ENCODE measurements at places on chromosomes 1 and 21.

DNA sequence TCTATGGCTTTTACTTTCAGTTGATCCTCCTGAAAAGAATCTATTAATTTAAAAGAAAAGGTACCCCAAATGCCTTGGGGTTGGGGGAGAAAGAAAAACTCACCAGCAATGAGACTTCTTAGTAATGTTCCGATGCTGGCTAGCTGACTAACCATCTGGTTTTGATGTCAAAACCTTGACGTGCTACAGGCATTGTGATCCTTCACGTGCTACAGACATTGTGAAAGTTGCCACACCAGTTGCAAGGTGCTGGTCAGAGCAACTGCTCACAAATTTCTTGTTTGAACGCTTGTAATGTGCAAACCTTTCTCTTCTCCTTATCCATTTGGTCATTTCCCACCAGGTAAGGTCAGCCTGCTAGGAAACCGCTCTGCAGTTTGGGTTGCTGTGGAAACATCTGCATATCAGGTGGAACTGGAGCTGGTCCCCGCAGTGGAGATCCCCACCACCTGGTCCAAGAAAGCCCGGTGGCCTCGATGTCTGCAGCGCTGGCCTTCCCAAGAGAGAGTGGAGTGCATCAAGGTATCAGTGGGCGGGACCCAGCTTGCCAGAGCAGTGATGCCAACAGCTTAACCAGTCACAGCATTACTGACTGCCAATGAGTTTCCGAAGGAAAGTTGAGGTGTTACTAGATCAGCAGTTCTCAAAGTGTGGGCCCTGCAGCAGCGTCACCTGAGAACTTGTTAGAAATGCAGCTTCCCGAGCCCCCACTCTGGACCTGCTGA is 16.1 kb downstream of the MAB21L3 start:
- DNase-seq = no peak

DNA sequence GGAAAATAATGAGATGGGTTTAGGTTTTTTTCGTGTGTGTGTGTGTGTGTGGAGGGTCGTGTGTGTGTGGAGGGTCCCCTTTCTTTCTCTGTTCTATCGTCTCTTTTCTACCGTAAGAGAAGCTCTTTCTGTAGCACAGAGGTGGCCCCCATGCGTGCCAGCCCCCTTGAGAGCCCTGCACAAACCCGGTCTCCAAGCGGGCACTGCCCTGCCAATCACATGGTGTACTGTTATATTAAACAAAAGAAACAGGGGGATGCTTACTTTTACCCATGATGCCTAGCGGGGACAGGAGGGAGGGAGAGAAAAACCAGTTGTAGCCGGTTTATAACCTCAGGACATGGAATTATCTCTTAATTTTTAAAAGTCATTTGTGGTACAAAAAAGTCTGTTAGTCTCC is 41.0 kb downstream of the GATAD2B start:
- peak; percentile 98 for DNase-seq

DNA sequence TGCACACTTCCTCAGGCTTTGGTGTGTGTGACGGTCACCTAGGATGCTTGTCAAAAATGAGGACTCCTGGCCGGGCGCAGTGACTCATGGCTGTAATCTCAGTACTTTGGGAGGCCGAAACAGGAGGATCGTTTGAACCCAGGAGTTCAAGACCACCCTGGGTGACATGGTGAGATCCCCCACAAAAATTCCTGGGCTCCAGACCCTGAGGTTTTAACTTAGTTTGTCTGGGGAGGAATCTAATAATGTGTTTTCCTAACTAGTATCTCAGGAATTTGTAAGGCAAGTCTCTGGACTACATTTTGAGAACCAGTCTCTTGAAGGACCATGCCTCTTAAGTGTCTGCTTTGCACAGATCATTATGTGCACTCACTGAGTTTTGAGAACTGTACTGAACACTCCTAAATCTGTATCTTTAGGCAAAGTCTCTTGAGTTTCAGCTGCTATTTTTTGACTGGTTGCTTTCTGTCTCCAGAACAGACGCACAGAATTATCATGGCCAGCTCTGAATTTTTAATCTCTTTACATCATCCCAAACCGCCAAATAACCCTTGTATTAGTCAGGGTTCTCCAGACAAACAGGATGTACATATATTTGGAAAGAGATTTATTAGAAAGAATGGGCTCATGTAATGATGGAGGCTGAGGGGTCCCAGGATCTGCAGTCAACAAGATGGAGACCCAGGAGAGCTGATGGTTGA is 45.5 kb upstream of the VANGL1 start:
- no peak for DNase-seq

DNA sequence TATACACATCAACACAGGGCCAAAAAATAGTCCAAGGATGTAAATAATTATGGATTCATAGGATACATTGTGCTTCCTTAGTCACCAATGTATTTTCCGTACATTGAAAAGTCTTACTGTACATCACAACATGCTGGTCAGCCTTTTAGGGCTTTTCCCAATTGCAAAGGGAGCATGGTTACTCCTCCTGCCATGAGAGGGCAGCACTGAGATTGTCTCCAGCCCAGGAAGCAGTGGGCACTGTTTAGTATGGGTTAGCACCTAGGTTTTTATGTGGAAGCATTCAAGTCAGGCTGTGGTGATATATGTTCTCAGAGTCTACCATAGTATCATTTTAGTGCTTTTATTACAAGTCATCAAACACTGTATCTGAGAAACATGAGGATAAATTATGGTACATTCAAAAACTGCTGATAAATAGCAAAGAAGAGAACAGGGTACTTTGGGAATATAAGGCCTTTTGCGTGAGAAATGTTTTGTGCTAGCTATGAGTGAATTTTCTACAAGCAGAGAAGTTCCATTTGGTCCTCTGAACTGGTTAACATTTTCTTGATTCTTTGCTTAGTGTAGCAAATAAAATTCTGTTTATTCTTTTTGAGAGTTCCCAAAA is 34.0 kb downstream of the ST6GALNAC5 start:
- DNase-seq = peak; percentile 11

DNA sequence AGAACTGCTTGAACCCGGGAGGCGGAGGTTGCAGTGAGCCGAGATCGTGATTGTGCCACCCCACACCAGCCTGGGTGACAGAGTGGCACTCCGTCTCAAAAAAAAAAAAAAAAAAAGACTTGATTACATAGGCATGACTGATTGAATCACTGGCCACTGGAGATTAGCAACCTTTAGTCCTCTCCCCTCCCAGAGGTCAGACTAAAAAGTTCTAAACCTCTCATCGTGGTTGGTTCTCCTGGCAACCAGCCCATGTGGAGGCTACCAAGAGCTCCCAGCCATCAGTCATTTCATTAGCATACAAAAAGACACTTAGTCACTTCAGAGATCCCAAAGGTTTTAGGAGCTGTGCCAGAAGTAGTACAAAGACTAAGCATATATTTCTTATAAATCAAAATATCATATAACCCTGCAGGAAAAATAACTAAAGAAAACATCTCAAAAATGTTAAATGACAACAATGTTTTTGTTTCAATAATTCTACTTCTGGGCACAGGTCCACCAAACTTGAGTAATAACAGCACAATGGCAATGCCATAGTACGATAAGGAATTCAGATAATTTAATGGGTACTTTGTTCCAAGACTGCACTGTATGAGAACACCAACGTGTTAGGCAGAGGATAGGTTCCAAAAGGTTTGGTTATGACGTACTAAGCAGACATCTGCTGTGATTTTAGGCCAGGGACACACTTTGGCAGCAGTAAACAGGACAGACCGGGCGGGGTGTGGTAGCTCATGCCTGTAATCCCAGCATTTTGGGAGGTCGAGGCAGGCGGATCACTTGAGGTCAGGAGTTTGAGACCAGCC is 18.1 kb downstream of the USP48 start:
- no peak for DNase-seq

GRCh38 chr1:20124456-20125057 is 5.2 kb upstream of the PLA2G2D start:
- DNase-seq = no peak

GRCh38 chr21:39141502-39141901 is 41.7 kb downstream of the PSMG1 start:
- peak; percentile 96 for DNase-seq

- no peak for DNase-seq
Observed at GRCh38 chr1:208465786-208466590, 221.8 kb upstream of the PLXNA2 start.

GRCh38 chr1:247037511-247038320 is 29.9 kb upstream of the ZNF695 start:
- no peak for DNase-seq

All from NCI-H1694 (cell line).